Left colon (tissue), 2 donors: ENCODE measurements at places on chromosomes 4 and X. TPM values are rescaled to one million over a fixed set of nuclear protein-coding genes. Genes with fewer than 3 reads are reported as not detected.

Gene DDX60
- 76.1 TPM for total RNA-seq

GRCh38 chrX:151523351-151523750 lies 40.1 kb upstream of the PASD1 start:
- no peak for DNase-seq

DNA sequence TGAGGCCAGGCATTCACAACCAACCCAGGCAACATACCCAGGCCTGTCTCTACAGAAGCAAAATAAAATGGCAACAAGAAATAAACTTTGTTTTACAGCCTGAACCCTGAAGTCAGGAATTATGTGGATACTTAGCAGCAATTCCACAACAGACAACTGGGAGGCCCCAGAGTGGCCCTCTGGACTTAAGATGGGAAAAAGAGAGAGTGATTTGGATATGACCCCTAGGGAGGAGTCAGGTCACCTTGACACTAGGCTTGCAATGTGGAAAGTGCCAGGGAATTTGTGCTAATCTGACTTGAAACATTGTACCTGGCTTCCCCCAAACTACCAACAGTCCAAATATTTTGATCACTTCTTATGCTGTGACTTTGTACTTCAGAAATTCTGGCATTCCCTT lies 193.1 kb downstream of the PARM1 start:
- DNase-seq = no peak

DNA sequence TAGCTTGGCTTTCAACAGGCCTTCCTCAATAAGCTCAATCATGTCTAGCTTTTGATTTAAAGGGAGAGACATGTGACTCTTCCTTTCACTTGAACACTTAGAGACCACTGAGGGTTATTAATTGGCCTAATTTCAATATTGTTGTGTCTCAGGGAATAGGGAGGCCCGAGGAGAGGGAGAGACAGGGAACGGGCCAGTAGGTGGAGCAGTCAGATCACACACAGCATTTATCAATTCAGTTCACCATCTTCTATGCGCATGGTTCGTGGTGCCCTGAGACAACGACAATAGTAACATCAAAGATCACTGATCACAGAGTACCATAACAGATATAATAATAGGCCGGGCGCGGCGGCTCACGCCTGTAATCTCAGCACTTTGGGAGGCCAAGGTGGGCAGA lies 17.8 kb downstream of the ZNF81 start:
- no peak for DNase-seq

DNA sequence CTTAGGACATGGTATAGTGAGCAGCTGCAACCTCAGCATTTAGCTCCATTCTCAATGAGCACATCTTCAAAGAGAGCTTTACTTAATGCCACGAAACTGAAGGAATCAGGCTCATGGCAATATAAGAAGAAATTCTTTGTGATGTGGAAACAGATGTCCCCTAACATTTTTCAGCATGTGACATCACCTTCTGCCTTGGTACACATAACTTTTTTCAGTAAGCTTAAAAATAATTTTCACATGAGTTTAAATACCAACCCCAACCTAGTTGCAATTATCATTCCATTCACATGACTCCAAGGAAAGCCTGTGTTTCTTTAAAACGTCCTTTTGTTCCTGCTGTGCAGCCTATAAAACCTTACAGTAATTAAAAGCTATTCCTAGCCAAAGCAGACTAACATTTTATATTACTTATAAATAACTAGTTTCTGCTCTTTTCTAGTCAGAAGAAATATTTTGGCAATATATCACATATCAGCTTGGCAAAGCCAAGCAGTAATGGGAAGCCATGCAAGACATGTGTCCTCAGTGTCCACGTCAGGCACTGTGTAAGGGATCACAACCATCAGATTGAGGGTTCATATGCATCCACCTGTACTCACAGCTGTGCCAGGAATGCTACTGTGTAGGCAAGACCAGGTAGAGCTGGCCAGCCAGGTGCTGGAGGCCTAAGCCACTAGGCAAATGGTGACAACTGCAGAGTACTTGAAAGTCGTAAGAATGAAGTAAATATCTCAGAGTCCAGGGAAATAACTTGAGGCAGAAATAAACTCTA lies 466.6 kb downstream of the INPP4B start:
- no peak for DNase-seq

GRCh38 chrX:44042116-44042515 lies 68.9 kb upstream of the NDP start:
- DNase-seq = no peak

GRCh38 chr4:75376543-75376942 lies 137.7 kb downstream of the RCHY1 start:
- DNase-seq = no peak

Gene FDCSP
- not detected for total RNA-seq
